Stimulated activated CD8-positive, alpha-beta memory T cell treated with anti-CD3 and anti-CD28 coated beads, Interleukin-15, amount 100 ng/mL, for 1 hour (primary cell): ENCODE measurements at places on chromosomes 11 and 22.

GRCh38 chr11:120403966-120404365 lies 67.8 kb downstream of the ARHGEF12 start:
- no peak for DNase-seq

- no peak for DNase-seq
Measured at GRCh38 chr11:113073290-113073953, 112.2 kb downstream of the NCAM1 start.

GRCh38 chr11:65124480-65125196 lies 2.5 kb downstream of the MRPL49 start:
- no peak for DNase-seq

DNA sequence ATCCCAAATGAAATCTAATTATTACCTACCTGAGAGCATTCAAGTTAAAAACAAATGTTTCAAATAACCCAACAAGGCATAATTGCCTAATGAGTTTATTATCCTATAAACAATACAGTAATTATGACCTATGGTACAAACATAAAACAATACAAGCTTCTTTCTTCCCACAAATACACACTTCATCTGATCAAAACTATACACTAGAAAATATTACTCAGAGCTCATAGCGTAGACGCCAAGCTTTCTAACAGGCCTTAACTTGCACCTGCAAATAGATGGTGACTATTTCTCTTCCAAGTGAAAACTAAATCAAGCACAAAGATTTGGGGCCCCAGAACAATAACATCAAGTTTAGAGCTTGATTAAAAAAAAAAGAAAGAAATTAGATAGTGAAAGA lies 78.1 kb downstream of the SOX6 start:
- no peak for DNase-seq

DNA sequence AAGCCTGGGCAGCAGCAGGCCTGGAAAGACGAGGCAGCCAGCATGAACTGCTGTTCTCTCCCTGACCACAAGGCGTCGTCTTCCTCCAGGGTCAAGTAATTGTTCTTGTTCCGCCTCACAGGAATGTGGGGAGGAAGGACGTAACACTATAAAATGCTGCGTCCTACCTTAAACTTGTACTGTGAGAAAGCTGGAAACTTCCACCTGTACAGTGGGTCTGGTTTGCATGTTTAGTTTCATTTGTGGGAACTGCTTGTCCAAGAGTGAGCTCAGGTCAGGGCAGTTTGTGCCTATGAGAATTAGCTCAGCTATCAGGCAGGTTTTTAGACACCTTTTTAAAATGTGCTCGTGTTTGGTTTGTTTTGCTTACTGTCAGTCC lies 55.2 kb downstream of the PANX1 start:
- no peak for DNase-seq

DNA sequence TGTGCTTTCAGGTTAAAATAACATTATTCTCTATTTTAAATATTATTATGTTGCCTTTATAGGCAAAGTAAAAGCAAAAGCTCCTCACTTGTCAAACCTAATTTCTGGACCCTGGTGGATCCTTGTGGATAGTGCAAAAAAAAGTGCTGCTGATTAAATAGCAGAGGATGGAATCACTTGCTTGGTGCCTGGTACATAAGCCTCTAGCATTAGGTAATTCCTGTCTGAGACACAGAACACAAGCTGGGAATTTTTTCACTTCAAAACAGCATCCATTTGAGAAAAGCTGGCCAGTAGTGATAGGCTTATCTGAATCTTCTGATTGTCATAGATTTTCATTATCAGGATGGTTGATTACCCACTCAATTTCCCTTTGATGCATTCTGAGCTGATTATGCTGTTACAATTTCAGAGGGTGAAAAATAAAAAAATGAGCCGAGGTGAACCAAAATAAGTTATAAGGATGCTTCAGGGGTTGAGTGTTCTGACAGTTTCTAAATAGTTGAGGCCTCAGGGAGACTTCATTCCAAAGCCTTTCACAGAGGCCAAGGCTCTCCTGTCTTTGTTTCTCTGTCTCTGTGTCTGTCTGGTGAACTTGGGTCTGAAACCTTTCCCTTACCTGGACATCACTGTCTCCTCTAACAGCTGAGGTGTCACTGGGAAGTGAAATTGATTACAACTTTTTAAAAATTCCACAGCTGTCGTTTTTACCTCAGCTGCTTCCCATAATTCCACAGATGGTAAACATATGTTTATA lies 242.9 kb downstream of the NELL1 start:
- no peak for DNase-seq

DNA sequence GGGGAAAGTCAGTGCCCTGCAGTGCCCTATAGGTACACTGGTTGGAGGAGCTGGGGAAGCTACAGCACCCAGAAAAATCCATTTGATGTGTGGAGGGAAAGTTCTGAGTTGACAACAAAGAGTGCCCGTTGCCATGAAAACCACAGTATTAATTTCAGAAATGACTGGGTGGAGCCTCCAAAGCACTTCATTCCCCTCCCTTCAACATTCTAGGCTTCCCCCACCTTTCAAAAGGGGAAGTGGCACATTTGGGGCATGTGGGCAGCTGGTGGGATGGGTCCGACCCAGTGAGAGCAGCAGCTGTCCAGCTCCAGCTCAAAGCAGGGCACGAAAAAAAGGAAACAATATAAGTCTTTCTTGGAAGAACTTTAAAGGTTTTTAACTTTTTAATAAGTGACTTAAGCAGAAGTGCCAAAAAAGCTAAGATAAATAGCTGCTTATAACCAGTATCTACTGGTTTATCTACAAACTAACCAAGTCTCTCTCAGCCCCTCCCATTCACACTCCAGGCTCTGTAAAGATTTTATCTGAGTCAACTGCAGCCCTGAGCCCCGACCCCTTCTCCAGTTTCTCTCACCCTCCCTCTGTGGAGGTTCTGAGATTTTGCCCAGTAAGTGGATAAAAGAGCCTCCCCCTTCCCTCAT lies 9.0 kb upstream of the AHNAK start:
- DNase-seq, result no peak

DNA sequence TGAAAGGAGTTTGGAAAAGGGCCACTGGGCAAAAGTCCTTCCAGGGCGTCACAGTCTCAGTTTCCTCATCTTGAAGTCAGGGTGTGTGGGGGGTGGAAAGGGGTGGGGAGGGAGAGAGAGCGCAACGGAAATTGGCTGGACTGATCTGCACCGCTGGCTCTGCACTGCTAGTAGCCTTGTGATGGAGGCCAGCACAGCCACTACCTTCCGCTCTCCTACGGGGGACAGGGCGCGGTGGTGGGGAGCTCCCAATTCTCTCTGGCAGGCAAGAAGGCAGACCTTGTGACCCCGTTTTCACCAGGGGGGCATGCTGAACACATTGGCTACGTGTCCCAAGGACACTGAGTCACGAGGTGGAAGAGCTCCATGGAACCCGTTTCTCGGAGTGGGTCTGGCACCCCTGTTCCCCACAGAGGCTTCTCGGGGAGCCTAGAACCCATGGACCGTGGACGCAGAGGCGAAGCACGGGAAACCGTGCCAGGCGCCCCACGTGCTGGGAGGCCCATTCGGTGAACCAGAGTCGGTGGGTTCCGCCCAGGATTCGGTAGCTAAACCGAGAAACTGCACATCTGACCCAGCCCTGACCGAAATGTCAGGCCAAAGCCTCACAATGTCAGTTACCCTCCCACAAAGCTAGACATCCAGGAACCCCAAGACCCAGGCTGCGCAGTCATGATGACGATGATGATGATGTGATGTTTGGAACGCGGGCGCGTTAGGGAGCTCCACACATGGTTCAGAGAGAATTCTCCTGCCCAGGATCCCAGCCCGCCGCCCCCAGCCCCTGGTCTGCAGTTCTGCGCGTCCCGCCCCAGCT lies 28.3 kb upstream of the WNT11 start:
- no peak for DNase-seq
